ENCODE measurements at places on chromosomes 5 and 9.

GRCh38 chr5:127725673-127726072 is 22.5 kb downstream of the CCDC192 start:
- no peak for DNase-seq

GRCh38 chr9:31588006-31588405 is 796.4 kb upstream of the ACO1 start:
- DNase-seq, result no peak

DNA sequence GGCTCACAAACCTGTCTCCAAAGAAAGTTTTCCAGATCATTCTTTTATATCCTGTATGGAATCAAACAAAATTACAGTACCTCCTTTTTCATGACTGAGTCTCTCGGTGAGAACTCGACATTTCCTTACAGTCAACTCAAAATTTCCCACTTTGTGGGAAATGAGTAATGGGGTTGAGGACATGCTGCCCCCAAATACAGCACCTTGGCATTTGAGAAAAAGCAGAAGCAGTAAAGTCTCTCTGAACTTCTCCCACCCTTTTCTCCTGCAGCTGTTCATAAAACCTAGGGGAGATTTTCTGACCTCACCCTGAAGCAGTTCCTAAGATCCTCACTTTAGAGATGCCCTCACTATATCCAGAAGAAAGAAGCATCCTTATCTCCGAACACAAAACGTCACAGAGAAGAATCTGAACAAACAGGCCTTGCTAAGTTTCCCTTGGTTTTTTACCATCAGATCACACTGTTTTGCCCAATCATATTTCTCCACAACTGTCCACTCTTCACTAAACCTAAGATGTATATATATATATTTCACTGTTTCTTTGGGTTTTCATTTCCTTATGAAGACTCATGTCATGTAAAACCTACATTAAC is 96.1 kb upstream of the APC start:
- no peak for DNase-seq

DNA sequence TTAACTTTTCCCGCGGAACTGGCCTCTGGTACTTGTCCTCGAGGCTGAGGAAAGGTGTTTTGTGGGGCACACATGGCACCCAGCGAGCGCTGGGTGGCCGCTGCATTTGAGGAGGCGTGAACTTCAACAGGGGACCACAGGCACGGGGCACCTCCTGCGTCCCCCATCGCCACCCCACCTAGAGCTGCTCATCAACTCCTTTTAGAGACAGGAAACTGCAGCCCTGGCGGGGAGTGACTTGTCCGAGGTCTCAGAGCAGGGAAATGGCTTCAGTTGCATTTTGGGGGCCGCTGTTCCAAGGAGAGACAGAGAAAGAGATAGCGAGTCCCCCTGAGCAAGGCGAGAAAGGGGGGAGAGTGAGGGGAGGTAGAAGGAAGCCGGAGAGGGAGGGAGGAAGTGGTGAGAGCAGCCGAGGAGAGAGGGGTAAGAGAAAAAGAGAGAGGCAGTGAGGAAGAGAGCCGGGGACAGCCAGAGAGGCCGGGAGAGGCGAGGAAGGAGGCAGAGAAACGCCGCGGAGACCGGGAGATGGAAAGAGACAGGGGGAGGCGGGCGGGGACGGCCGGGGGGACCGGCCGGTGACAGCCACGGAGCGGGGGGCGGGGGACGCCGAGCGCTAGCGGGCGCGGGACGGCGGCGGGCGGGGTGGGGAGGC is 12.5 kb upstream of the LHX2 start:
- no peak for DNase-seq

DNA sequence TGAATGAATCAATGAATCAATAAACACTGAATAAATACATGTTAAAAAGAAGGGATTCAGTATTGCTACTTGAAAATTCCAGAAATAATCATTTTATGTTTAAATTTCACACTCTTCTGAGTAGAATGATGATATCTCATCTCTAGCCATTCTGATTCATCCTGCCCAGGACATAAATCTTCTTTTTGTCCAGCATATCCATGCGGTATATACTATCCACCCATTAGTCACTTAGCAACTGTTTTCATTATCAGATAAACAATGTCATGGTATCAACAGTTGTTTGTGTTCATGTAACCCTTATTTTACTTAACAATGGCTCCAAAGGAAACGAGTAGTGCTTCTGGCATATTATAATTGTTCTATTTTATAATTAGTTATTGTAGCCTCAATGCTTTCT is 432.4 kb upstream of the SMC2 start:
- no peak for DNase-seq

DNA sequence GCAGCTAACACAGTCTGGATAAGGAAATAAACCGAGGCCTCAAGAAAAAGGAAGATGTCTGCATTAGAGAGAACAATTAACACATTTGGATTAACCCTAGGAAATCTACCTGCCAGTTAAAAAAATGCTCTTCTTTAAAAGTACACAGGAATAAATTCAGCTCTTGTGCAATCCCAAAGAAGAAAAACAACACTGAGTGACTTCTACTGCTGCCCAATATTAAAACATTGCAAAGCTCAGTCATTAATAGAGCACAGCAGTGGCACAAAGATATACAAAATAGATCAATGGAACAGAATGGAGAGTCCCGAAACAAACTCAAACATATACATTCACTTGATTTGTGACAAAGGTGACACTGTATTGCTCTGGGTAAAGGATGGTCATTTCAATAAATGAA is 119.7 kb downstream of the GNAQ start:
- no peak for DNase-seq

- no peak for DNase-seq
Observed at GRCh38 chr5:156618601-156619000, 231.5 kb upstream of the PPP1R2B start.

GRCh38 chr9:26833792-26834191 is 58.8 kb downstream of the CAAP1 start:
- DNase-seq, result no peak
